ENCODE measurements at places on chromosomes 16 and 17.

GRCh38 chr16:30559690-30560089 is 1.5 kb upstream of the ZNF764 start:
- no peak for DNase-seq

DNA sequence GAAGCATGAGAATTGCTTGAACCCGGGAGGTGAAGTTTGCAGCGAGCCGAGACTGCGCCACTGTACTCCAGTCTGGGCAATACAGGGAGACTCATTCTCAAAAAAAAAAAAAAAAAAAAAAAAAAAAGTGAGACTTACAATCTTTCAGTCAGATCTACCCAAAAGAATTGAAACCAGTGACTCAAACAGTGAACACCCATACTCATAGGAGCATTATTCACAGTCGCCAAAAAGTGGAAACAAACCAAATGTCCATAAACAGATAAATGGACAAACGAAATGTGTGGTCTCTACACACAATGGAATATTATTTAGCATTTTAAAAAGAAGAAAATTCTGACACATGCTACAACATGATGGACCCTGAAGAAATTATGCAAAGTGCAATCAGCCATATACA is 9.1 kb upstream of the SCNN1B start:
- DNase-seq = no peak

GRCh38 chr17:60641810-60642220 is 35.8 kb upstream of the BCAS3 start:
- peak; percentile 86 for DNase-seq

DNA sequence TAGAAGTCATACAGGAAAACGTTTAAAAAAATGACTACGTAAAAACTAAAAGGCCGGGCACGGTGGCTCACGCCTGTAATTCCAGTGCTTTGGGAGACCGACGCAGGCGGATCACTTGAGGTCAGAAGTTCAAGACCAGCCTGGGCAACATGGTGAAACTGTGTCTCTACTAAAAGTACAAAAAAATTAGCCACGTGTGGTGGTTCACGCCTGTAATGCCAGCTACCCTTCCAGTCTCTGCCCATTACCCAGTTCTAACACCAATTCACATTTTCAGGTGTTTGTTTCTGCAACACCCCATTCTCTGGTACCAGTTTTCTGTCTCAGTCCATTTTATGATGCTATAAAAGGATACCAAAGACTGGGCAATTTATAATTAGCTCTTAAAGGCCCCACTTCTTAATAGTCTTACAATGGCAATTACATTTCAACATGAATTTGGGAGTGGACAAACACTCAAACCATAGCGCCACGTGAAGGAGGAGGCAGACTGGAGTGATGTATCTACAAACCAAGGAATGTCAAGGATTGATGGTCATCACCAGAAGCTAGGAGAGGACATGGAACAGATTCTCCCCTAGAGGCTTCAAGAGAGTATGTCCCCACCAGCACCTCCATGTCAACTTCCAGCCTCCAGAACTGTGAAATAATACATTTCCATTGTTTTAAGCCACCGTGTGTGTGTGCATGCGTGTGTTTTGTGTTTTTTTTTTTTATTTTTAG is 791 bp upstream of the C17orf75 start:
- DNase-seq = no peak

- no peak for DNase-seq
Observed at GRCh38 chr16:84916178-84916577, 95.2 kb downstream of the ZDHHC7 start.
